Activated CD4-positive, alpha-beta T cell treated with anti-CD3 and anti-CD28 coated beads, Interleukin-2, amount 50 U/mL, for 48 hours (primary cell): ENCODE measurements at places on chromosomes 5 and 9.

DNA sequence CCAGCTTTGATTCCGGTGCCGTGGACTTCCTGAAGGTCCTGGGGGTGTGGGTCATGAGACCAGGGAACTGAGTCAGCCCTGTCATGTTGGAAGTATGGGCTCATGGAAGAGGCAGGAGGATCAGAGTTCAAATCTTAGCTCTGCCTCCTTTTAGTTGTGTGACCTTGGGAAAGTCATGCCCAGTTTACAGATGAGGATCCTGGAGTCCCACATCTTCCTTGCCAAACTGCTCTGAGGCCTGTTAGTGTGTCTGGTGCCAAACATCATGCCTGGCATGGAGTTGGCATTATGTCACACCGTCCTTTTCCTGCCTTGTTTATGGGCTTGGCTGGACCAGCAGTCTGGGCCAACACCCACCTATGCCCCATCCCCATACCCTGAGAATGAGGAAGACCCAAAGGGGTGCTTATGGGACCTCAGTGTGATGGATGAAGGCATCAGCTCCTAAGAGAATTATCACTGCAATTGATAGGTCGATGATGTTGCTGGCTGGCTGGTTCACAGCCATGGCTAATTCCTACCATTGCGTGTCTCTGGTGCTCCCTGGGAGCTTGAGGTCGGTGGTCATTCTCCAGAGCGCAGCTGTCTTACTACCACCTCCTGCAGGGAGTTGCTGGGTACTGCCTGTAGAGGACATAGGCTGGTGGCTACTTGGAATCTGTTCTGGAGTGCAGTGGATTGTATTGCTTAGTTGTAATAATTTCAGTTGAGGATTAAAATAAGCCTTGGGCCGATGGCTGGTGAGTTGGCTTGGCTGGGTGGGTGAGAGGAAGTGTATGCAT is 140.5 kb upstream of the PITX1 start:
- DNase-seq = no peak

- no peak for DNase-seq
These were observed 9.4 kb downstream of the MYOZ3 start for GRCh38 chr5:150670275-150670947.

GRCh38 chr5:34738381-34738780 is 82.3 kb downstream of the RAI14 start:
- DNase-seq = no peak

GRCh38 chr9:77952635-77953328 is 78.8 kb downstream of the GNAQ start:
- no peak for DNase-seq

GRCh38 chr9:76637416-76637815 is 126.8 kb upstream of the PCA3 start:
- DNase-seq = no peak

DNA sequence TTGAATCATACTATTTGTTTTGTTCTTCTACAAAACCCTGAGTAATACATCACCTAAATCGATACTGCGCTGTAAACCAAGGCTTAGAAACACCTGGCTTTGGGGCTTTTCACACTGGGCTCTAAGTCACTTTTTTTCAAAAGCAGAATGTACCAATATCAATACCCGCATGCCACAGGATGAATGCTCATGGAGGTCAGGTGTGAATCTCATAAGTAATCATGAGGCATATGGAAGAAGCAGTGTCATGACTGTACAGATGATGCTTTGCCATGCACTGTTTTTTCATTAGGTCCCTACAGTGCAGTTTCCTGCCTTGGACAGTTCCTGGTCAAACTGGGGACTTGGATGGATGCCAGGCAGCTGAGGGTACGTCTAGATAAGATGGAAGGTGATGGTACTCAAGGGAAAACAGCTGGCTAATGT is 49.0 kb upstream of the ATG10 start:
- DNase-seq = no peak

- no peak for DNase-seq
These were observed 8.0 kb upstream of the SPOCK1 start for GRCh38 chr5:137507150-137507549.

DNA sequence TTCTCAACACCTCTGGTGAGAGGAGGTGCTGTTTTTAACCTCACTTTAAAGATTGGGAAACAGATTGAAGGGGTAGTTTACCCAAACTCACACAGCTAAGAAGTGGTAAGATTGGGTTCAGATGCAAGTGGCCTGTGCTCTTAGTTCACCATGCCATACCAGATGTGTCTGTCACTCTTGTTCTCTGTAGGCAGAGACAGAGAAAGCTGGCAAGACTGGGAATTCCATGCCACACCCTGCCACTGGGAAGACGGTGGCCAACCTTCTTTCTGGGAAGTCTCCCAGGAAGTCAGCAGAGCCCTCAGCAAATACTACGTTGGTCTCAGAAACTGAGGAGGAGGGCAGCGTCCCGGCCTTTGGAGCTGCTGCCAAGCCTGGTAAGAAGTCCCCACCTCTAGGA is 11.0 kb downstream of the TCOF1 start:
- DNase-seq = no peak

DNA sequence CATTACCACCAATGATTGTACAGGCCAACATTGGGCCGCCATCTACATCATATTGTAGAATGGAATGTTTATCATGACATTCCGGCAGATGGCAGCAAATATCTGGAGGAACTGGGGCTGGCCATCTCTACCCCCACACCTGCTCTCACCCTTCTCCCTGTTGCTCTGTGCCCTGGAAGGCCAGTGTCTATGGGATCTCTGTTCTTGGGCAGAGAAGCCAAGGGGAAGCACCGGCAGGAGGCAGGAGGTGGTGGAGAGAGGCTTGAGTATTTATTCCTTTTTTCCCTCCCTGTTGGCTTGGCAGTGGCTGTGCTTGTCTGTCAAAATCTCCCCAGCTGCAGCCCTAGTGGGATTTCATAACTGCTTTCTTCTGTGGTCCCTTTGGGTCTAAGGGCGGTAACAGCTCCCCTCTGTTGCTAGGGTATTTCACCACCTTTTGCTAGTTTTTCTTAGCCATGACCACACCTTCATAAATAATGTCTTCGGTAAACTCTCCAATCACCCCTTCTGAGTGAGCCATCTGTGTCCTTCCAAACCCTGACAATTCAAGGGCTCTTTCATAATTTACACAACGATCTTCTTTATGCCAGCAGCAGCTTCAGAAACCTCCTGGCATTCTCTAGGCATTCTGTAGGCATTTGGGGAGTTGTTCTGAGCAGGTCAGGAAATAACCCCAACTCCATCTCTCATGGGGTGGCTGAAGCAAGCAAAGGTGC is 225.8 kb downstream of the MELK start:
- DNase-seq = no peak

- DNase-seq = no peak
These were observed 31.3 kb downstream of the FYB1 start for GRCh38 chr5:39187831-39188731.

DNA sequence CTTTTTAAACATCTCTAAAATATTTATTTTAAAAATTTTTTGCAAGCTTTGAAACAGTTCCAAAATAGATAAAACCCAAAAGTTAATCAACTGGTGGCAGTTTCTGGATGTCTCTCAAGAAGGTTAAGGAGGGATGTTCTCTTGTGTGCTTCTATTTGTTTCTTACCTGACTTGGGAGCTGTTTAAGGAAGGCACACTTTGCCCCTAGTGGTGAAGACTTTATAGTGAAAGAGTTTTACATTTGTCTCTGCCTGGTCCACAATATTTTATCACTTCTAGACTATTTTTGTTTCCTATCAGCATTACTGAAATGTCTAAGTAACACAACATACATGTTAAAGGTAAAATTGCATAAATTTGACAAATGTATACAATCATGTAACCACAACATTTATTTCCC is 552.8 kb downstream of the SEMA5A start:
- DNase-seq = no peak

GRCh38 chr5:52989025-52989780 is at the start of gene ITGA2:
TSS of gene ITGA2 (plus strand) at chr5:52989352. CDS start at chr5:52989469, 117 bp downstream.
- peak; percentile 45 for DNase-seq

- DNase-seq = peak; percentile 16
These were observed at the start of gene OLFML2A for GRCh38 chr9:124776954-124777648. TSS of gene OLFML2A (plus strand) at chr9:124777133. CDS start at chr9:124777271, 138 bp downstream.

GRCh38 chr9:71897577-71897976 is 13.4 kb downstream of the ABHD17B start:
- DNase-seq = no peak

DNA sequence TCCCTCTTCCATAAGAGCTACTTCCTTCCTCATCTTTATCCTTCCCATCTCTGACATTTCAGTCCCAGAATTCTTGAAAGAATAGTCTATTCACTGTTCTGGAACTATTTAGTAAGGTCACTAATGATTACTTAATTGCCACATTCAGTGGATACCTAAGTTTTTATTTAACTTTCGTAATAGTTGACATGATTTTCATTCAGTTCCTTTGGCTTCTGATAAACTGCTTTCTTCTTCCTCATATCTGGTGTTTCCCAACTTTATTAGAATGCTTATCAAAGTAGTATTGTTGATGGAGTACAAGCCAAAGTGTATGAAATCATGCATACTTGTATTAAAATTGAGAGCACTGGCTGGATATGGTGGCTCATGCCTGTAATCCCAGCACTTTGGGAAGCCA is 10.8 kb downstream of the UBE2D2 start:
- no peak for DNase-seq
